H9 (cell line): ENCODE measurements at places on chromosomes 3 and 15. TPM values are rescaled to one million over a fixed set of nuclear protein-coding genes. Genes with fewer than 3 reads are reported as not detected.

The NR2E3 gene
- 0.31 and 0.35 TPM in 2 replicates for total RNA-seq

The ZDHHC23 gene
- total RNA-seq, result 25.0 and 25.2 TPM in 2 replicates

The RARRES1 gene
- 0.72 and 0.81 TPM in 2 replicates for total RNA-seq

The MME gene
- total RNA-seq, result 14.6 and 16.4 TPM in 2 replicates

The IL17RC gene
- total RNA-seq, result 6.8 and 9.1 TPM in 2 replicates

The CNTN3 gene
- 0.29 TPM in 1 of 2 replicates, not detected in the other for total RNA-seq

The IGSF10 gene
- 0.13 and 0.20 TPM in 2 replicates for total RNA-seq

The SERPINI2 gene
- total RNA-seq, result 0.22 TPM in 1 of 2 replicates, not detected in the other

The COPS2 gene
- total RNA-seq, result 88.3 and 89.5 TPM in 2 replicates

The TP63 gene
- not detected in 2 replicates for total RNA-seq

The ITIH1 gene
- total RNA-seq, result not detected in 2 replicates

The ZNF860 gene
- total RNA-seq, result 2.1 and 2.6 TPM in 2 replicates

The CPN2 gene
- total RNA-seq, result not detected in 2 replicates

The BNC1 gene
- total RNA-seq, result not detected in 2 replicates

The LRRIQ4 gene
- total RNA-seq, result 0.26 TPM in 1 of 2 replicates, not detected in the other

The GOLGA8J gene
- total RNA-seq, result not detected in 2 replicates

The AQP9 gene
- total RNA-seq, result not detected in 2 replicates

The TMEM212 gene
- total RNA-seq, result not detected in 2 replicates

The FBXW12 gene
- total RNA-seq, result 0.59 and 0.74 TPM in 2 replicates

The SLC51B gene
- not detected in 2 replicates for total RNA-seq

The MESP2 gene
- 0.28 TPM in 1 of 2 replicates, not detected in the other for total RNA-seq

The P3H2 gene
- total RNA-seq, result 41.1 and 41.5 TPM in 2 replicates

The FGF12 gene
- 5.1 and 5.6 TPM in 2 replicates for total RNA-seq

The CPLX3 gene
- not detected in 2 replicates for total RNA-seq

The B4GALT4 gene
- total RNA-seq, result 43.3 and 46.5 TPM in 2 replicates

The KLHL25 gene
- 18.2 and 18.4 TPM in 2 replicates for total RNA-seq

The FEZF2 gene
- 0.11 TPM in 1 of 2 replicates, not detected in the other for total RNA-seq

The DUOX2 gene
- 0.29 and 0.42 TPM in 2 replicates for total RNA-seq

The SLC27A2 gene
- 6.2 and 7.0 TPM in 2 replicates for total RNA-seq

The GATM gene
- 9.0 and 10.7 TPM in 2 replicates for total RNA-seq

The SLC22A14 gene
- total RNA-seq, result not detected in 2 replicates

The AADACL2 gene
- not detected in 2 replicates for total RNA-seq
